Pericardium fibroblast (primary cell): ENCODE measurements at places on chromosomes 7 and 10. TPM values are rescaled to one million over a fixed set of nuclear protein-coding genes. Genes with fewer than 3 reads are reported as not detected.

Gene GJC3
- total RNA-seq = not detected in 2 replicates

Gene TMEM178B
- under 0.01 TPM in 2 replicates for total RNA-seq

Gene BAIAP2L1
- total RNA-seq = 1.3 and 1.6 TPM in 2 replicates

Gene DPCD
- total RNA-seq = 32.8 and 52.2 TPM in 2 replicates

Gene HGF
- 33.2 and 42.2 TPM in 2 replicates for total RNA-seq

Gene LIPK
- not detected in 2 replicates for total RNA-seq

Gene ANKRD30A
- not detected in 2 replicates for total RNA-seq

Gene CLCN1
- total RNA-seq = not detected in 2 replicates

Gene PAPOLB
- total RNA-seq = 0.12 TPM in 1 of 2 replicates, not detected in the other

Gene DDC
- not detected in 2 replicates for total RNA-seq

Gene SPOCK2
- under 0.01 and 0.26 TPM in 2 replicates for total RNA-seq

Gene HOXA7
- total RNA-seq = 0.26 and 0.58 TPM in 2 replicates

Gene TAF6
- total RNA-seq = 40.3 and 63.7 TPM in 2 replicates

Gene PON3
- total RNA-seq = 1.5 and 4.0 TPM in 2 replicates

Gene CALCR
- total RNA-seq = not detected in 2 replicates

Gene PPP3CB
- 17.9 and 25.8 TPM in 2 replicates for total RNA-seq

Gene CYP3A7
- 1.0 TPM in 1 of 2 replicates, not detected in the other for total RNA-seq

Gene PON1
- not detected in 2 replicates for total RNA-seq

Gene JMJD1C
- total RNA-seq = 39.1 and 45.6 TPM in 2 replicates

Gene PIP
- not detected in 2 replicates for total RNA-seq

Gene TEX36
- not detected in 2 replicates for total RNA-seq

Gene CDNF
- total RNA-seq = 0.09 and 4.8 TPM in 2 replicates

Gene ZNF775
- 6.4 and 8.2 TPM in 2 replicates for total RNA-seq

Gene LFNG
- total RNA-seq = 7.7 and 7.9 TPM in 2 replicates

Gene PRLHR
- not detected in 2 replicates for total RNA-seq

Gene OGA
- total RNA-seq = 38.5 and 44.7 TPM in 2 replicates

Gene GALNT17
- total RNA-seq = under 0.01 and 3.4 TPM in 2 replicates

Gene AFAP1L2
- 0.51 and 7.5 TPM in 2 replicates for total RNA-seq

Gene IDI2
- total RNA-seq = not detected in 2 replicates
